Left lobe of liver (tissue), 2 donors: ENCODE measurements at places on chromosomes 7 and 10. TPM values are rescaled to one million over a fixed set of nuclear protein-coding genes. Genes with fewer than 3 reads are reported as not detected.

CUZD1 gene
- 1.6 TPM for total RNA-seq

GRCh38 chr10:53690524-53691240, 918.1 kb upstream of the MBL2 start:
- no peak for DNase-seq

GRCh38 chr10:78642269-78642816, 426.4 kb upstream of the ZMIZ1 start:
- DNase-seq: no peak

MYH16 gene
- total RNA-seq: not detected

DNA sequence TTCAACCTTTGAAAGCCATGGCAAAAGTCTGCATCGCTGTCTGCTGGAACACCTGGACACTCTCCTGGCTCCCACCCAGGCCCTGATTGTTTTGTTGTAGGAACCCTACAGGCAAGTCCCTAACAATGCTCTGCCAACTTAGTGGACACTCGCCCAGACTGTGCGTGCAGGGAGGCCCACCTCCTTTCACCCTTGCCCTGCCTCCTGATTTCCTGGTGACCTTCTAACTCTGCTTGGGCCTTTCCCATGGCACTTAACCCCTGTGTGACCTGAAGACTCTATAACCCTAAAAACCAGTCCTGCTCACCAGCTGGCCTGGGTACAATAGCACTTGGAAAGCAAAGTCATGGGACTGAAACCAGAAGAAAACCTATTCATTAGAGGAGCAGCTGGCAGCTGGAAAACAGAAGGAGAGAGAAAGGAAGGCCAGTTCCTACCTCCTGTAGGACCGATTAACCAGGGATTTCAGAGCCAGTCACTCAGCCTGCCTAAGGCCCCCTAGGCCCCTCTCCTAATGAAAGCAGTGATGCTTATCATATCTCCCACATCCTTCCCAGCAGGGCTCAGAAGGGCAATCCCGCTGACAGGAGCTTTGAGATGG, 82.7 kb upstream of the KMT2E start:
- DNase-seq: no peak

- no peak for DNase-seq
Measured at GRCh38 chr10:108662975-108663374, 1260.3 kb downstream of the XPNPEP1 start.

DNA sequence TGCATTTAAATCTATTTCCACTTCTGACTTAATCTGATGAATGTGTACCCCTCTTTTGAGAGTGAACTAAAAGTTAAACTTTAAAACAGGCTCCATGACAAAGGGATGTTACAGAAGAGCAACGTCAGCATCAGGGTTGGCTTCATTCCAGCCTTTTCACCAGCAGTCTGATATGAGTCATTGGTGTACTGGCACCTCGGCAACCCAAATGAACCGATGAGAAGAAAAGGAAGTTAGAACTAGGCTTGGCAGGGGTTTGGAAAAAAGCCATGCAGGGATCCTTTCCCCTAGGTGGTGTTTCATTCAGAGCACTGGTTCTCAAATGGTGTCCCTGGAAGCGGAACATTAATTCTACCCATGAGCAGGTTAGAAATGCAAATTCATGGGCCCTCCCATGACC, 53.6 kb downstream of the SEC61G start:
- no peak for DNase-seq

CNPY1 gene
- not detected for total RNA-seq

LBX1 gene
- total RNA-seq: not detected

CALHM1 gene
- total RNA-seq: not detected

ZNF804B gene
- not detected for total RNA-seq

TMEM139 gene
- total RNA-seq: 22.0 TPM

- no peak for DNase-seq
Measured at GRCh38 chr10:12042409-12042796, 206 bp downstream of the UPF2 start.

- DNase-seq: no peak
Measured at GRCh38 chr10:97612386-97612785, 20.9 kb downstream of the MORN4 start.

DNA sequence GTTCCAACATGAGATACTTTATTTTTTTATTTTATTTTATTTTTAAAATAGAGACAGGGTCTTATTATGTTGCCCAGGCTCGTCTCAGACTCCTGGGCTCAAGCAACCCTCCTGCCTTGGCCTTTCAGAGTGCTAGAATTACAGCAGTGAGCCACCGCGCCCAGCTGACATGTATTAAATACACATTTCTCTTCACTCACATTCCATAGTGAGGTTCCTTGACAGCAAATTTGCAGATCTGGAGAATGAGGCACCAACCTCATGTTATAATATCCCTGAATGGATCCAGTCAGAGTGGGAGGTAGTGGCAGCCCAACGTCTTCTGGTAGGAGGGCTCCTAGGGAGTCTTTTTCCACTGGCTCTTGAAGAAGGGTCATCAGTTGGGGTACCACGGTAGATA, 46.1 kb downstream of the OGDH start:
- DNase-seq: no peak

GRCh38 chr7:136925556-136925955, 57.1 kb downstream of the CHRM2 start:
- no peak for DNase-seq

GNB2 gene
- total RNA-seq: 80.9 TPM

DNA sequence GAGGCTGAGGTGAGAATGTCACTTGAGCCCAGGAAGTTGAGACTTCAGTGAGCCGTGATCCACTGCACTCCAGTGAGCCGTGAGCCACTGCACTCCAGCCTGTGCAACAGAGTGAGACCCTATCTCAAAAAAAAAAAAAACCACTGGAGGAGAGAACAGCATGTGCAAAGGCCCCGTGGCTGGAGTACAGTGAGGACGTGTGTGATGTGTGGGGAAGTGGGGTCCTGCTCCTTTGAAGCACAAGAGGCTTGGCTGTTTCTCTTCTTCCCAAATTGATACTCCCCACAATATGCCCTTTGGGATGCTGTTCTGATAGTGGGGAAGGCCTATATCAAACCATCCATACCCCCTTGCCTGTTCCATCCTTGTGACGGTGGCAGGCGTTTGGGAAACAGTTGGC, 68.2 kb downstream of the C10orf105 start:
- no peak for DNase-seq

UNCX gene
- not detected for total RNA-seq

CCL26 gene
- not detected for total RNA-seq

HYCC1 gene
- total RNA-seq: 14.7 TPM

HTRA1 gene
- total RNA-seq: 83.1 TPM

CPA4 gene
- not detected for total RNA-seq

PTF1A gene
- not detected for total RNA-seq

ATOH7 gene
- 1.2 TPM for total RNA-seq

DNA sequence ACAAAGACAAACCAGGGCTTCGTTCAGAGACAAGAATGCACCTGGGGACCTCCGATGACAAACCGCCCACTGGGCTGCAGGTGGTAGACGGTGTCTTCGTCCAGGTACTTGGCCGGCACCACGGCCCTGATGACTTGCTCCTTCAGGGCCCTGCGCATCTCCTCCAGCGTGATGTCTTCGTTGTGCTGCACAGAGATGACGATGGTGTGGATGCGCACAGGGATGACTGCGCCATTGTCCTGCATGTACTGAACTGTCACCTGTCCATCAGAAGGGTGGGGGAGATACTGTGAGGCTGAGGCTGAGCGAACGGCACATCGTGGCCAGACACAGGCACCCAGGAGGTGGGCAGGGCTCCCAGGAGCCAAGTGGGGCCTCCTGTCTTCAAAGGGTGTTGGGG, 13.1 kb downstream of the MAT1A start:
- DNase-seq: peak; percentile 47

OR6V1 gene
- not detected for total RNA-seq

DNA sequence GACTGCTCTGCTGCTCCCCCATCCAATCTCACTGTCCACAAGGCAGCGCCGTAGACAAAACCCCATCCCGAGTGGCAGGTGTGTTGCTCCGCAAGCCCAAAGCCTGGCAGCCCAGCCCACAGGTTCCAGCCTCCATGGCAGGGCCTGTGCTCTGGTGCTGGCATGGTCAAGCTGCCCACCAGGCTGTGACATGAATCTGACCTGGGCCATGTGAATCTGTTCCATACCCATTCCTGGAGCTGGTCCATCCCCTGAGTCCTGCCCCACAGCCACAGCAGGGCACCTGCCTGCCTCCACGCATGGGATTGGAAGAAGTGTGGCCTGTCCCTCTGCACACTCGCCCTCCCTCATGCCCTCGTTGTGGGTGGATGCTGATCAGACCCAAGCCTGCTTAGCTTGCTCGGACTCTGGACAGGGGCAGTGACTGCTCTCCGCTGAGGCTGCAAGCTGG, 128.8 kb downstream of the PTPN20 start:
- DNase-seq: no peak

NDUFB8 gene
- 104 TPM for total RNA-seq
